Activated CD4-positive, alpha-beta T cell treated with anti-CD3 and anti-CD28 coated beads, Interleukin-2, amount 10 ng/mL, durations not matched to agents 7 days and 5 days (primary cell): ENCODE measurements at places on chromosomes 1 and 21. TPM values are rescaled to one million over a fixed set of nuclear protein-coding genes. Genes with fewer than 3 reads are reported as not detected.

Gene IGSF9
- total RNA-seq: not detected

Gene MAP3K21
- total RNA-seq: 0.87 TPM

Gene KIF17
- total RNA-seq: not detected

Gene TRIM67
- not detected for total RNA-seq

Gene MAP1LC3C
- not detected for total RNA-seq

Gene ZMYND12
- 0.56 TPM for total RNA-seq

Gene HSPB7
- total RNA-seq: not detected

Gene F13B
- not detected for total RNA-seq

Gene DNAJC8
- total RNA-seq: 128 TPM

Gene IFI44L
- total RNA-seq: 374 TPM

Gene MAN1C1
- 28.9 TPM for total RNA-seq

Gene CERS2
- 192 TPM for total RNA-seq

Gene NCF2
- total RNA-seq: 15.3 TPM

Gene EDN2
- total RNA-seq: not detected

Gene GPR25
- total RNA-seq: not detected

Gene B3GALT2
- total RNA-seq: 1.3 TPM

Gene KRTAP12-3
- total RNA-seq: not detected

Gene NUP210L
- total RNA-seq: 0.12 TPM

Gene TDRD5
- not detected for total RNA-seq

Gene RHBDL2
- not detected for total RNA-seq

Gene SH2D1B
- total RNA-seq: not detected

Gene KCNK1
- total RNA-seq: 0.67 TPM

Gene VWA5B1
- total RNA-seq: not detected

Gene HORMAD1
- 0.40 TPM for total RNA-seq

Gene INSRR
- total RNA-seq: not detected

Gene PADI2
- 0.05 TPM for total RNA-seq

Gene TSPEAR
- not detected for total RNA-seq

Gene NTMT2
- total RNA-seq: not detected

Gene TLCD4
- total RNA-seq: 0.04 TPM

Gene LRRC3
- total RNA-seq: 5.0 TPM

Gene NID1
- not detected for total RNA-seq

Gene CD1B
- not detected for total RNA-seq

Gene LCE1C
- total RNA-seq: not detected

Gene NOTCH2NLA
- 31.3 TPM for total RNA-seq

Gene UBXN10
- total RNA-seq: 0.22 TPM

Gene TCEA3
- total RNA-seq: 18.3 TPM

Gene DDAH1
- not detected for total RNA-seq

Gene NRIP1
- 13.8 TPM for total RNA-seq

Gene IL22RA1
- total RNA-seq: not detected

Gene PRRX1
- not detected for total RNA-seq

Gene KCNK2
- not detected for total RNA-seq

Gene LAMB3
- total RNA-seq: 1.9 TPM

Gene FAM78B
- 0.35 TPM for total RNA-seq

Gene ZFP69B
- 3.0 TPM for total RNA-seq

Gene OR14A16
- not detected for total RNA-seq

Gene FLG2
- total RNA-seq: not detected

Gene AADACL3
- total RNA-seq: not detected

Gene C1orf53
- total RNA-seq: 1.2 TPM

Gene RXFP4
- total RNA-seq: not detected

Gene BTBD8
- 1.6 TPM for total RNA-seq

Gene TLR5
- total RNA-seq: 0.58 TPM

Gene JMJD4
- total RNA-seq: 20.0 TPM

Gene PRKAA2
- total RNA-seq: not detected

Gene HTR6
- total RNA-seq: 0.10 TPM

Gene KCNE2
- total RNA-seq: not detected

Gene TSPAN1
- not detected for total RNA-seq

Gene GNG4
- total RNA-seq: 0.42 TPM
